Fibroblast of lung (primary cell): ENCODE measurements at places on chromosomes 7 and 10. TPM values are rescaled to one million over a fixed set of nuclear protein-coding genes. Genes with fewer than 3 reads are reported as not detected.

The MKI67 gene
- total RNA-seq = 0.26 and 4.3 TPM in 2 replicates

The OR2A12 gene
- not detected in 2 replicates for total RNA-seq

The PHYHIPL gene
- total RNA-seq = not detected in 2 replicates

The ELOVL3 gene
- 0.26 and 0.66 TPM in 2 replicates for total RNA-seq

The HMX3 gene
- not detected in 2 replicates for total RNA-seq

The PRKRIP1 gene
- total RNA-seq = 12.3 and 16.3 TPM in 2 replicates

The TLL2 gene
- total RNA-seq = 0.17 and 0.26 TPM in 2 replicates

The PPP1R3C gene
- total RNA-seq = 94.5 and 125 TPM in 2 replicates

The SNCG gene
- total RNA-seq = 8.7 and 21.3 TPM in 2 replicates

The ELFN1 gene
- 0.33 and 0.51 TPM in 2 replicates for total RNA-seq

The TAS2R5 gene
- total RNA-seq = 1.0 and 1.3 TPM in 2 replicates

The ACBD5 gene
- total RNA-seq = 22.3 and 29.6 TPM in 2 replicates

The FOXP2 gene
- 4.9 and 8.4 TPM in 2 replicates for total RNA-seq

The RNF148 gene
- total RNA-seq = 0.26 and 0.83 TPM in 2 replicates

The CLCN1 gene
- under 0.01 TPM in 2 replicates for total RNA-seq

The INA gene
- total RNA-seq = under 0.01 and 0.50 TPM in 2 replicates

The NANOS1 gene
- total RNA-seq = 1.0 and 1.2 TPM in 2 replicates

The POP7 gene
- 31.1 and 31.9 TPM in 2 replicates for total RNA-seq

The EPDR1 gene
- total RNA-seq = 43.4 and 59.6 TPM in 2 replicates

The SPDYE11 gene
- total RNA-seq = not detected in 2 replicates

The ABCA13 gene
- total RNA-seq = 0.26 and 10.9 TPM in 2 replicates

The CALCR gene
- total RNA-seq = not detected in 2 replicates

The SPDYE1 gene
- under 0.01 TPM in 1 of 2 replicates, not detected in the other for total RNA-seq

The SUN3 gene
- total RNA-seq = not detected in 2 replicates

The APBB1IP gene
- total RNA-seq = 1.5 and 3.1 TPM in 2 replicates

The TRPV6 gene
- total RNA-seq = not detected in 2 replicates

The MMD2 gene
- not detected in 2 replicates for total RNA-seq

The ANKIB1 gene
- 50.6 and 60.4 TPM in 2 replicates for total RNA-seq

The MNX1 gene
- total RNA-seq = not detected in 2 replicates

The AKR1C4 gene
- not detected in 2 replicates for total RNA-seq

The NUTM2A gene
- total RNA-seq = 0.17 and 0.51 TPM in 2 replicates

The TAS2R3 gene
- 1.3 and 2.8 TPM in 2 replicates for total RNA-seq

The FERD3L gene
- not detected in 2 replicates for total RNA-seq

The NKX1-2 gene
- not detected in 2 replicates for total RNA-seq

The ITPRID1 gene
- total RNA-seq = not detected in 2 replicates

The FRMD4A gene
- total RNA-seq = 22.9 and 26.9 TPM in 2 replicates

The GNAT3 gene
- not detected in 2 replicates for total RNA-seq

The CPN1 gene
- total RNA-seq = not detected in 2 replicates

The LRRC61 gene
- total RNA-seq = 0.33 and 1.0 TPM in 2 replicates

The TMEM254 gene
- 5.4 and 10.4 TPM in 2 replicates for total RNA-seq

The CLRN3 gene
- total RNA-seq = not detected in 2 replicates

The HOXA6 gene
- total RNA-seq = 3.6 and 4.4 TPM in 2 replicates

The CARD11 gene
- total RNA-seq = not detected in 2 replicates

The AASS gene
- total RNA-seq = 31.6 and 49.2 TPM in 2 replicates

The LEP gene
- 0.26 and 2.8 TPM in 2 replicates for total RNA-seq

The TBC1D12 gene
- 11.6 and 13.9 TPM in 2 replicates for total RNA-seq

The TMEM270 gene
- not detected in 2 replicates for total RNA-seq

The BMPER gene
- total RNA-seq = 12.2 and 28.2 TPM in 2 replicates

The SNX10 gene
- under 0.01 and 0.26 TPM in 2 replicates for total RNA-seq

The BLOC1S2 gene
- 59.1 and 88.8 TPM in 2 replicates for total RNA-seq
